Cardiac septum (tissue), 1 donor: ENCODE measurements at places on chromosomes 11 and 22. TPM values are rescaled to one million over a fixed set of nuclear protein-coding genes. Genes with fewer than 3 reads are reported as not detected.

CHRM1 gene
- total RNA-seq, result not detected

SGSM1 gene
- 8.0 TPM for total RNA-seq

TBC1D10A gene
- 5.7 TPM for total RNA-seq

ASCL3 gene
- not detected for total RNA-seq

ACTN3 gene
- 0.11 TPM for total RNA-seq

POTEH gene
- total RNA-seq, result not detected

SPA17 gene
- 1.8 TPM for total RNA-seq

NRIP3 gene
- total RNA-seq, result 1.0 TPM

IL10RA gene
- 3.0 TPM for total RNA-seq

IGLL1 gene
- total RNA-seq, result not detected

UBQLNL gene
- 0.11 TPM for total RNA-seq

MRGPRF gene
- 2.3 TPM for total RNA-seq

ROM1 gene
- 6.0 TPM for total RNA-seq

MS4A12 gene
- total RNA-seq, result not detected

TRIM48 gene
- total RNA-seq, result not detected

CRYAB gene
- 8,606 TPM for total RNA-seq

XRRA1 gene
- 5.2 TPM for total RNA-seq

CNIH2 gene
- total RNA-seq, result 0.22 TPM

KCNQ1OT1 gene
- 0.57 TPM for total RNA-seq

MRGPRX3 gene
- total RNA-seq, result not detected

FXYD6 gene
- 28.0 TPM for total RNA-seq
